ENCODE measurements at places on chromosomes 12 and 14.

- no peak for DNase-seq
Measured at GRCh38 chr14:80868260-80868659, 73.3 kb downstream of the CEP128 start.

GRCh38 chr14:91303091-91303923 lies 58.8 kb upstream of the GPR68 start:
- DNase-seq, result no peak

DNA sequence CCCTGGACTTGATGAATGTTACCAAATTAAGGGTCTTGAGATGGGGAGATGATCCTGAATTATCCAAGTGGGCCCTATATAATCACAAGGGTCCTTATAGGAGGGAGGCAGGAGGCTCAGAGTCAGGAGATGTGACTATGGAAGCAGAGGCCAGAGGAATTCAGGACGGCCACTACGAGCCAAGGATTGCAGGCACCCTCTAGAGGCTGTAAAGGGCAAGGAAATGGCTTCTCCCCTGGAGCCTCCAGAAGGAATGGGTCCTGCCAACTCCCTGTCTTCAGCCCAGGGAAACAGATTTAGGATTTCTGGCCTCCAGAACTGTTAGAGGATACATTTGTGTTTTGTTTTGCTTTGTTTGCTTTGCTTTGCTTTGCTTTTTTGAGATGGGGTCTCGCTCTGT lies 8.8 kb downstream of the BDKRB1 start:
- no peak for DNase-seq

DNA sequence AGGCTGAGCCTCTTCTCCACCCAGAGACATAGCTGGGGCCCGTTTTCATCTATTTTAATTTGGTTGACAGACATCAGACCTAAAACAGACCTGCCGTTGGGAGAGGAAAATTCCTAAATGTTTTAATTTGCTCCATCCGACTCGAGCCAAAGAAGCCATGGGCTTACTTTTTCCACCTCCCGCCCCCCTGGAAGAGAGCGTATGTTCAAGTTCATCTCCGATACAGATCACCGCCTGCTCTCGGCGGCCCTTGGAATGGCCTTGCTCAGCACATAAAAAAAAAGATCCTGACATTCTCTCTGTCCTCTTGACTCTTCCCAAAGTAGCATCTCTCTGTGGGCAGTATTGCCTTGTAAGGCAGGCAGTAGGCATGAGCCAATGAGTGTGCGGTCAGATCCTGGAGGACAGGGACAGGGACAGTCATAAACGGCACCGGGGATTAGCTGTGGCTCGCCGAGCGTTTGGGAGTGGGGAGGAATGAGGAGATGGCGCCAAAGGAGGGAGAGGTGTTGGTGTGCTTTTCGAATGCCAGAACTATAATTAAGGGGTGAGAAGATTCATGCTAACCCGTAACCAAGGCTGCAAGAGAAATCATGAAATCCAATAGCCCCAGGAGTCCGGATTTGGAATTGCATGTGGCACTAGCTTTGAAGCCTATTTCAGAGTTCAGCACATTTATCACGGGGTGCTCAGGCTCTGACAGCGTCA lies 47.9 kb upstream of the MEG3 start:
- no peak for DNase-seq

DNA sequence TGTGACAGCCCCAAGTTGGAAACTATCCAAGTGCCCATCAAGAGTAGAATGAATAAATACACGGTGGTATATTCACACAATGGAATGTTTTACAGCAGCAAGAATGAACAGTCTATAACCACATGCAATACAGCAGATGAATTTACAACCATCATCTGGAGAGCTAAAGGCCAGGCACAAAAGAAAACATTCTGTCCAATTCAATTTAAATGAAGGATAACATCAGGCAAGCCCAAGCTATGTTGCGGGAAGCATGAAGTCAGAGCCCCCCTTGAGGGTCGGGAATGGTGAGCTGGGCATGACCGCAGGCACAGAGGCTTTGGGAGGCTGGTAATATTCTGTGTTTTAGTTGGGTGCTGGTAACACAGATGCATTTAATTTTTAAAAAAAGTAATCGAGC lies 76.0 kb downstream of the SYNE3 start:
- DNase-seq, result no peak

DNA sequence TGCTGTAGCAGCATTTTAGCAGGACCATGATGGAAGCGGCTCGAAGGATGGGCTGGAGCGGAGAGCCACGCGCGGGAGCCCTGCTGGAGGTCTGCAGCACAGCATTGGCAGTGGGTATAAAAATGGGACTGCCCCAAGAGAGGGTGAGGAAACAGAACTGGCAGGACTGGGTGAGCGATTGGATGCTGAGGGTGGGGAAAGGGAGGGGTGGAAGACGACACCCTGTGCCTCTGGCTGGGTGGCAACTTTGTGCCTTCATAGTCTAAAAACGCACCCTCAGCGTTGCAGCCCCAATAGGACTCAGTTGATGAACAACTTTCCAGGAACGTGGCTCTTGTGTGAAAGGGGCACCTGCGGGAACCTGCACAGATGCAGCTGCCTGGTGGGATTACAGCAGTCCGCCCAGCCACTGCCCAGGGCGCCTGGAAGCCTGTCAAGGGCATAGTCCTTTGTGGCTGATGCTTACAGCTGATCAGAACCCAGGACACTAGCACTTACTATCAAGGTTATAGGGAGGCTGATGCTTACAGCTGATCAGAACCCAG lies 73.0 kb downstream of the NINJ2 start:
- no peak for DNase-seq

DNA sequence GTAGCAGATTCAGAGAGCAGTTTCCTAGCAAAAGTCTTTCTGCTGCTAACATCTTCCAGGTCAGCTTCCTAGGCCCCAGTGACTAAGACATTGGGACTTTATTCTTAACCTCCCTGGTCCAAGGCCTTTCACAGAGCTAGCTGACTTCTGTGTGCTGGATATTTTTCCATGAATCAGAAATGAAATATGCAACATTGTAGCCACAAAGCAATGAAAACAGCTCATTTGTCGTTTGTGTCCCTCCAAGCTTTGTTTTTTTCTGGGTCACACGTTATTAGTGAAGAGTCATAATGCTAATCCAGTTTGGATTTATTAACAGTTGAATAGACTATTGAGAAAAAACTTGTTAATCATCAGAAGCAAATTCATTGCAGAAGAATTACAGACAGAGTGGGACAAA lies 82.4 kb downstream of the ARF6 start:
- peak; percentile 90 for DNase-seq

DNA sequence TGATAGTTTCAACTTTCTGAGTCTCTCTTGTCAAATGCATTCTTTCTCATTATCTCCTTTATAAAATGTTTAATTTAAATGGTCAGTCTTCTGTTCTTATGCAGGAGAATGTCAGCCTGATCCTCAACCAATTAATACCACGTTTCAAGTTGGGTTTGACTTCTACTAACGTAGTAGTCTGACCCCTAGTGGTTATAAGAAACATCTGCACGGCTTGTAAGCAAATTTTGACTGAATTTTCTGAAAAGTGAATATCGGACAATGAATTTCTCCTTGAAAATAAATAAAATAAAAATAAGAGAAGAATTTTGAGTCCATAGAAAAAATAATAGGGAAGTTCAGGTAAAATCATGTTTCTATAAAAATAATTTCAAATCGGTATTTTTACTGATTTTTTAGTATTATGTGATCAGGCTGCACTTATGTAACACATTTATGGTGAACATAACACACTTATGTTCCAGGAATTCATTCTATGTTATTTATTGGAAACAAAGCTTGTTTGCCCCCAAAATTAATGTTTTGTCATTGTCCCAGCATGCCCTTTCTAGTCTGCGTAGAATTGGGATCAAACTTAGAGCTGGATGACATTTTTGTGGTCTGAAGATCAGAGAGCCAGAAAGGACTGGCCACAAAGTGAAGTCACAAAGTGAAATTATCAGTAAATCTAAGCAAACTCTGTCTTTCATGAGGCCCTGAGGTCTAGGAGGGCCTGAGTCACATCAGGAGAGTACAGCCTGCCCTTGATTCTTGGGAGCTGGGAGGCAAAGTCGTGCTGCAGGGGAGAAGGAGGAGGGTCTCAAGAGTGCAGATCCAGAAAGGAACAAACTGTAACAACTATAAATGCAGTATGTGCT lies 101.2 kb upstream of the STXBP6 start:
- peak; percentile 88 for DNase-seq

DNA sequence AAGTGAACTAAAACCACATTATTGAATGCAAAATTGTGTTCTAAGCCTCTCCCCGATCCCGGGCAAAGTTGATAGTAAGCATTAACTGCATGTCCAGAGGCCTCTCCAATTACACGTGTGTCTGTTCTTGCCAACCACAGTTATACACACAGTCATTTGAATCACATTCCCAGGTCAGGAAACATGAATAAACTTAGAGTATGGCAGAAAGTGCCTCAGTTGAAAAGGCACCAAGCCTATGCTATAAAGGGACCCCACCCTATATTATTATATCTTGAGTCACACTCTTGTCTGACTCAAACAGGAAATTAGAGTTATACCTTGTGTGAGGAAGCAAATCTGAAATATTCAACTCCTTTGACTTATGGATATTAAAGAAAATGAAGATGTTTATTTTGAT lies 128.3 kb upstream of the STXBP6 start:
- DNase-seq, result no peak

GRCh38 chr12:70393787-70394499 lies 27.9 kb downstream of the KCNMB4 start:
- DNase-seq, result peak; percentile 21

DNA sequence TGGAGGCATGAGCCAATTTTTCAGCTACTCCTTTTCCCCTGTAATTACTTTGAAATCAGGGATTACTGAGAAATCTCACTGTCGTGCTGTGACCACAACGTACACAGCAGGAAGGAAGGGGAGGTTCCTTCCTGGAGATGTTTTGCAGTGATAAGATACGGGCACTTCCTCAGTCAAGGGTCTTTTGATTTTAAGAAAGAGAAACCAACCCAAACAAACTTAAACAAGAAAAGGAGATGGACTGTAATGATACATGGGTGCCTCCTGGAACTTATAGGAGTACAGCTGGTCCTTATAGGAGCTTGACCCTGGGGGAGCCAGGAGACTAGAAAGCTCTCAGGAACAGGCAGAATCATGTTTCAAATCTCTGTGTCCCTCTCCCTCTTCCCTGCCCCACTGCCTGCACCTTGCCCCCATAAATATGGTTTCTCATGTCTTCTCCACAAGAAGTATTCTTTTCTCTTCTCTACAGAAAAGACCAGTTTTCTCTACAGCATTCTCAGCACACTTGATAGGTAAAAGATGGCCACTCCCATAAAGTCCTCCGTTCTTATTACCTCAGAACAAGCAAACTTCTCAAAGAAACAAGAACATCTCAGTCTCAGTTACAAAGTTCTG lies 281.1 kb upstream of the AMIGO2 start:
- peak; percentile 57 for DNase-seq

- no peak for DNase-seq
Measured at GRCh38 chr14:28407996-28408395, 358.6 kb upstream of the FOXG1 start.

GRCh38 chr12:110352401-110352800 lies 51.1 kb downstream of the ANAPC7 start:
- no peak for DNase-seq

- no peak for DNase-seq
Measured at GRCh38 chr14:78705989-78706388, 535.8 kb downstream of the NRXN3 start.

DNA sequence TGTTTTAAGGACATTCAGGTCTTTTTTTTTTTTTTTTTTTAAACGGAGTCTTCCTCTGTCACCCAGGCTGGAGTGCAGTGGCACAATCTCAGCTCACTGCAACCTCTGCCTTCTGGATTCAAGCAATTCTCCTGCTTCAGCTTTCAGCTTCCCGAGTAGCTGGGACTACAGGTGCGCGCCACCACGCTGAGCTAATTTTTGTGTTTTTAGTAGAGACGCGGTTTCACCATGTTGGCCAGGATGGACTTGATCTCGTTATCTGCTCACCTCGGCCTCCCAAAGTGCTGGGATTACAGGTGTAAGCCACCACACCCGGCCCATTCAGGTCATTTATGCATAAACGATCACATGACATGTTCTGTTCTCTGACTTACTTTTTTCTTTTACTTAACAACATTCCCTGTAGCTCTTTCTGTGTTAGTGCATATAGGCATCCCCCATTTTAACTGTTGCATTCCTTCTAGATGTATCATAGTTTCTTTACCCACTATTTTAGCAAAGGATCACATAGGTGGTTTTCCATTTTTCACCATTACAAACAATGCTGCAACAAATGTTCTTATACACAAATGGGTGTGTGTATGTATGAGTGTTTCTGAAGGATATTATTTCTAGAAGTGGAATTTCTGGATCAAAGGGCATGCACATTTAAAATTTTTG lies 74.2 kb downstream of the ARF6 start:
- peak; percentile 15 for DNase-seq

GRCh38 chr12:4034921-4035320 lies 161.7 kb upstream of the PARP11 start:
- DNase-seq, result peak; percentile 9

- no peak for DNase-seq
Measured at GRCh38 chr14:101723061-101723595, 38.4 kb upstream of the PPP2R5C start.

- DNase-seq, result no peak
Measured at GRCh38 chr12:91914701-91915100, 230.9 kb downstream of the BTG1 start.

DNA sequence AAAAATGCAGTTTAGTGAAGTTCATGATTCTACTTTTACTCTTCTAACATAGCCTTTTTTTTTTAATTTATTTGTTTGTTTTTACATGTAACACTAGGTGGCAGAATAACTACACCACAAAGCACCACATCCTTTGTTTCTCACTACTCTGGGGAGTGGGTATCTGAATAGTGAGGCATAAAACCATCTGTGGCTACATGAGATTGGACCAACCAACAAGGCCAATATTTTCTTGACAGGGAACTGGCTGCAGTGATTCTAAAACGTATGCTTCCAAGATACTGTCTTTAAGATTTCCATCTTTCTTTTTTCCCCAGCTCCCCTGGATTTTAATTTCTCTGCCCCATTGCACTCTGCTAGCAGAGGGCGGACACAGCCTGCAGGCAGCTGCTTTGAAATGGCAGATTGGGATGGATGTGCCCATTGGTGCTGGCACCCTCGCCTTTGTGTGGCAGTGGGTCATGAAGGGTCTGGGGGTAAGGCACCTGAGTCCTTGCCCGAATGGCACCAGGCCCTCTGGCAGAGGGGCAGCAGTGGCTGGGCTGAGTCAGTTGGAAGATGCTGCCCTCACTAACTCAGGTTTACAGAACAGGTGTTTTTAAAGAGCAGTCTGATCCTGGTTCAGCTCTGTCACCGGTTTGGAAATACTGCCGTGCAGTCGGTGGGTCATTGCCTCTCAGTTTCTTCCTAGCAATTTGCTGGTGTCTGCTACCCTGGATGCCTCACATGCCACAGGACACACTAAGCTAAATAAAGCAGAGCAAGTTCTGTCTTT lies 429.1 kb downstream of the RAD51B start:
- DNase-seq, result peak; percentile 79

DNA sequence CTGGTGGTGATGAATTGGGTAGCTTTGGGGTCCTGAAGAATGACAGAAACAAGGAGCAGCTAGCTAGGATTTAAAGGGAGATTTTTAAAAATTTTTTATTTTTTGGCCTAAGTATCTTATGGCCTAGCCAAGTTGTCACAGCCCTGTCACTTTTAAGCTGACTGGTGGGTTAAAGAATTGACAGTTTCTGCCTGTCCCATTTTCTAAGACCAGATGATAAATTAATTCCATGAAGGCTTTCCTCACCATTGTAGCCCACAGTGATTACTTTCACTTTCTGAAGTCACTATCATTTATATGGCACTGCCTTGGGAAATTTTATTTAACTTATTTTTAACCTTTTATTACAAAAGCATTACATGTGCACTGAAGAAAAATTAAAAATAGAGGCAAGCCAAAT lies 43.2 kb downstream of the BICDL1 start:
- DNase-seq, result no peak

Data from RPMI7951 (cell line).